ENCODE measurements at places on chromosomes 5 and 9.

- DNase-seq, result no peak
Observed at GRCh38 chr5:122008061-122008460, 46.3 kb downstream of the SRFBP1 start.

GRCh38 chr9:84062538-84062937 is 81.9 kb downstream of the RMI1 start:
- DNase-seq, result no peak

DNA sequence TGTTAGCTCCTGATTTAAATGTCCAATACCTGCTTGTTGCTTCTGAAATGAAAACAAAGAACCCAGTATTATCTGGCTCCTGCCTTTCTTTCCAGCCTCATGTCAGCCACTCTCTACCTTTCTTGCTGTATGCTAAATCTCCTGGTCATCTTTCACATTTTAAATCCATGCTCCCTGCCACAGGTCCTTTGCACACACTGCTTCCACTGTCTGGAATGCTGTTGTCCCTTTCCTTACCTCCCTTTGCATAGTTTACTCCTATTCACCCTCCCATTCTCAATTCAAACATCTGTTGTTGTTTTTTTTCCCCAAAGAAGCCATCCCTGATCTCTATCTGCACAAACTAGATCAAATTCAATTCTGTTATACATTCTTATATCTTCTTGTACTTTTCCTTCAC is 97.0 kb upstream of the NR4A3 start:
- no peak for DNase-seq

DNA sequence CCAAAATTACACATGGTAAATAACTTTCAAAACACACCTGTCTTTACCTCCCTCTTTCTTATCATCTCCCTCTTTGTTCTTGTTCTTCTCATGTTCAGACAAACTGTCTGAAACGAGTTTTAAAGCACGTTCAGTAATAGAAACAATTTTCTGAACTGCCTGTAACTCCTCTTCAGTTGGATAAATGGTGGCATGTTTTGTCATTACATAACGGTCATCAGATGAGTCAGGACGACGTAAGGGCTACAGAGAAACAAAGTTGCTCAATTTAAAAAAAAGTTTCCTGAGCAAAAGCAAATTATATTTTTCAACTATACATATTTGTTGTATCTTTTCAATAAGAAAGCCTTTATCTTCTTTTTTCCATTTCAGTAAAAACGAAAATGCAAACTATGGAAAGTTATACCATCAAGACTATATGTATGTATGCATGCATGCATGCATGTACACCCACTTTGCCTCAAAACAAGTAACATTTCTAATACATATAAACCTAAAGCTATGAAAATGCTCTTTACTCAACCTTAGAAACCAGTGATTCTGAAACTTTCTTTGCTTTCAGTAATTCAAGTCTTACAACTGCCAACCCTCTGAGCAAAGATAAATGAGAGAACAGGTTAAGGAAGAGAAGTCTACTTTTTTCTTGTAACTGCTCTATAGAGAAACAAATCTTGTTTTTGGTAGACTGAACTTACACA is 56.0 kb downstream of the ZFR start:
- DNase-seq, result no peak

DNA sequence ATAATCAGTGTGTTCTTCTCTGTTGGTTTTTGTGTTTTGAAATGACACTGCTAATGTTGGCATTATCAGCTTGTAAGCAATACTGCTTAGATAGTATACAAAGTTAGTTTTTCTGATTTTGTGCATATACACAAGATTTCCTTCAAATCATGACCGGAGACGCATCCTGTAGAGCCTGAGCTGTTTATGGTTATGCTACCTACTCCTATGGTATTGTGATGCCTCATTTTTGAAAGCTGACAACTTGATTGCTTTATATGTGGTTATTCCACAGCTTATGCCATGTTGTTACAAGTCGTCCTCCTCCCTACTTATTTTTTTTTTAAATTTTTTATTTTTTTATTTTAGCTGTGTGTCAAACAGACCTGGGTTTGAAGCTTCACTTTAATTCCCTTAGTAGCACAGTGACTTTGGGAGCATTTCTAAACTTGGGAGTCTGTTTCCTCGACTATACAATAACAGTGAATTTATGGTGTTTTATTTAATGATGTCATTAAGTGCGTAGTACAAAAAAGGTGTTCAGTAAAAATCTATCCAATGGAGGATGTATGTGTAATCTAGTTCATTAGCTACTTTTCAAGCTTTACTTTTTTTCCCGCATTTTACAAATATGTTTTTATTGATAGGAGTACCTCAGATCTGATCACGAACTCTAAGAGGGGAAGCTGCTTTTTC is 59.5 kb downstream of the PARP8 start:
- no peak for DNase-seq

DNA sequence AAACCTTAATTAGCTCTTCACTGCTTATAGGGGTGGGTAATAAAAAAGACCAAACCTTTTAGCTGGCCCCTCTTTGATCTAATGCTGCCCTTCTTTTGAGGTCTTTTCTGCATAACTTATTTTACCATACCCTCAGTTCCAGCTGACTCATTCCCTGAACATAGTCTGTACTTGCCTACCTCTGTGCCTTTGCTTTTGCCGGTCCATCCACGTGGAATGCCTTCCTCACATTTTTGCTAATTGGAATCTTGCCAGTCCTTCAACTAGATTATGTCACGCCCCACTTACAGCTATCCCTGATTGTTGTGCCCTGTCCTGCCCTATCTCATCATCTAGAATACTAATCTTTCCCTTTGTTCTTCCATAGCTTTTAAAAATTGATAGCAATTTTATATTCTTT is 44.2 kb downstream of the FAF2 start:
- DNase-seq, result no peak

- DNase-seq, result peak; percentile 79
Observed at GRCh38 chr5:35617435-35618303, at the start of gene SPEF2. SPEF2 (plus strand) TSS chr5:35617863; CDS start chr5:35617998, 135 bp downstream.

- no peak for DNase-seq
Observed at GRCh38 chr5:124337996-124338395, 408.4 kb downstream of the ZNF608 start.

DNA sequence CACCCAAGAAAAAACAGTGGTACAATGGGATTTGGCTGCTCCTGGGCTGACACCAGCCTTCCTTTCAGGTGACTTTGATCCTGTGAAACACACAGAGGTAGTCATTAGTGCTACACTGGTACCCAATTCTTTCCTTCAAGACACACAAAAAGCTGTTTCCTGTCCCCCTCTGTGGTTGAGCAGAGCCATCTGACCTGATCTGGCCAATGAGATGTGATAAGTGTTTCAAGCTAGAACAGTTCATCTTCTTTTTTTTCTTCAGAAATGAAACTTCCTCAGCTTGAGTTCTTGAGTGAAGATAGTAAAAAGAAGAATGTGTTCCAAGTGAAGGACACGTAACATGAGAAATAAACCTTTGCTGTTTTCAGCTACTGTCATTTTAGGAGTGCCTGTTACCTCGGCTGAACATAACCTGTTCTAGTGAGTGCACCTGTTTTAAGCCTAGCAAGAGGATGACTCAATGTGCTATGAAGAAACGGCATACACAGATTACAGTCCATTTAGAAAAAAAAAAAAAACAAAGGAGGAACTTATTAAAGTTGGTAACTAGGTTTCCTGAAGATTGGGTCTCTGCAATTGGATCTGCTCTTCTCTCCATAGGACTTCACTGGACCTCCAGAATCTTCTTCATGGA is 287.8 kb downstream of the GAS1 start:
- no peak for DNase-seq

- DNase-seq, result no peak
Observed at GRCh38 chr5:61999371-61999770, 306.6 kb upstream of the KIF2A start.
